ENCODE measurements at places on chromosomes 7 and 10. TPM values are rescaled to one million over a fixed set of nuclear protein-coding genes. Genes with fewer than 3 reads are reported as not detected.

DNA sequence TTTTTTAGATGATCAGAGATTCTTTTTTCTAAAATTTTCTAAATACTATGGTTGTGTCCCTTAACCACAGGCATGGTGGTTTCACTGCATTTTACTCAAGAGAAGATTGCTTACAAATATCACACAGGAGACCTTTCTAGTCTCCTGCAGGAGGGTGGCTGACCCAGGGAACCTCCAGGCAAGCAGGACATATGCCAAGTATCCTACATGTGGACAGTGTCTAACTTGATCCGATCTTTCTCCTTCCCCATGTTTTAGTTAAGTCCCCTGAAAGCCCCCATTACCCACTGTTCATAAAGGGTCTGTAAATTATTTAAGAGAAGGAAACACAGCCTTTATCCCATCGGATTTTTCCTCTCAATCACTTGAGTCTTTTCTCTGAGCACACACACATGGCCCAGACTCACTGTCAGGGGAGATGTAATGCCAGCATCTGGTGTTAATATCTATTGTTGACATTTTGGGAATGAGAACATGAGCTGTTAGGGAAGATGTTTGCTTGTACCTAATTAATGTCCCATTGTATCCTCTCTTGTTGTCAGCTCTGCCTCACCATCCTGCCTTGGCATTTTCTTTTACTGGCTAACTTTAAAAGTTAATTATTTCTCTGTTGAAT, 755.2 kb downstream of the AUTS2 start:
- no peak for DNase-seq

- DNase-seq: no peak
Measured at GRCh38 chr7:6200971-6201370, 71.5 kb downstream of the CYTH3 start.

- no peak for DNase-seq
Measured at GRCh38 chr7:155466142-155466813, 8.3 kb downstream of the EN2 start.

GRCh38 chr10:73220989-73221388, 26.1 kb downstream of the DNAJC9 start:
- DNase-seq: no peak

- DNase-seq: no peak
Measured at GRCh38 chr7:77823787-77824186, 25.2 kb downstream of the PHTF2 start.

- no peak for DNase-seq
Measured at GRCh38 chr7:103793614-103794013, 195.8 kb downstream of the RELN start.

DNA sequence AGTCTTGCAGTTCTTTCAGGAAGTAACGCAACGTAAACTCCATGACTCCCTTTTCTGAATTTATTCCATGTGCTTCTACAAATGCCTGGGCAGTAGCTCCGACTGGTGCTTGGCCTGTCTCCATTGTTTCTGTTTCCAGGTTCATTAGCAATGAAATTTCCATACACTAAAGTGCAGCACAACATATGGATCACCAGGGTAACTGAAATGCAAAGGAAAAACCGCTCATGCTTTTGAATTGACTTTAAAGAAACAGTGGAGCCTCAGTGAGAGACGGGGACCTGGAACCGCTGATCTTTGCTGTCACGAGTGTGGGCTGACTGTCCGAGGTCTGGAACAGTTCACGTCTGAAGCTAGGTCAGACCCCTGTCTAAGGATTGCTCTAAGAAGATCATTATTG, 126.5 kb upstream of the IGFBP3 start:
- no peak for DNase-seq

GRCh38 chr7:134044682-134045081, 82.5 kb upstream of the LRGUK start:
- no peak for DNase-seq

DNA sequence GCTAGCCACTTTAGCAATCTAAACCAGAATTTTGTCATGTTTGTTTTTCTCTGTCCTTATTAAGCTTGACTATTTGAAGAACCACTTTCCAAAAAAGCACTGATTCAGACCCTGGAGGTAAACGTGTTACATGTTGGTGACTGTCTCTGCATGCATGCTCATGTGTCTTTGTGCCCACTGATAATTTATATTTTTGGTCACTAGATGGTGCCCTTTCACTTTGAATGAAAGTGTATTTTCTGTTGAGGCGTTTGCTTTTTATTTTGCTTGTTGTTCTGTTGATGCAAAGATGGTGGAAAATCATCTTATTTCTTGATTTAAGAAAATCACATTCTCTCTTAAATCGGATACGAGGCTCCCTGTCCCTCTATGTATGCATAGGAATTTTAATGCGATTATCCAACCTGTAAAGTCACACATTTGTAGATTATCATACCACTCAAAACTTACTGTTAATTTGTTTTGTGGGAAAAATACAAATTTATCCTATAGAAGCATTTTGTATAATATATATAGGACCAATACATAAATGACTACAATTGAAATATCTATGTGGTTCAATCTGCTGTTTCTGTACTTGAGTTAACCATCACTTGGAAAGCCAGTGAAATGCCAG, 269.3 kb downstream of the BICC1 start:
- DNase-seq: no peak

- no peak for DNase-seq
Measured at GRCh38 chr10:77374189-77374656, 263.4 kb downstream of the KCNMA1 start.

- no peak for DNase-seq
Measured at GRCh38 chr7:83149466-83149865, 13.2 kb downstream of the PCLO start.

DNA sequence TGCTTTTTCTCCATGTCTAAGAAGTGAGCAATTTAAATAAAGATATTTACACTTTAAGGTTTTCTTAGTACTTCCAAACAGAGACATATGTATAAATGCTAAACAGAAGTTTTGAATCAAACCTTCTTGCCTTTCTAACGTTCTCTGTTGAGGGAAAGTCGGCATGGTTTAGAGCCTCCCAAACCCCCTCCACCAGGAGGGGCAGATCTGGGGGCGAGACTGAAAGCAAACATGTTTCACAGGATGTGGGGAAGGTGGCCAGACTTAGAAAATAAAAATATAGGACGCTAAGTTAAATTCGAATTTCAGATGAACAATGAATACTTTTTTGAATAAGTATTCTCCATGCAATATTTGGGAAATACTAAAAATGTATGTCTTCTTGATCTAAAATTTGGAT, 208.3 kb upstream of the SHH start:
- DNase-seq: no peak

DNA sequence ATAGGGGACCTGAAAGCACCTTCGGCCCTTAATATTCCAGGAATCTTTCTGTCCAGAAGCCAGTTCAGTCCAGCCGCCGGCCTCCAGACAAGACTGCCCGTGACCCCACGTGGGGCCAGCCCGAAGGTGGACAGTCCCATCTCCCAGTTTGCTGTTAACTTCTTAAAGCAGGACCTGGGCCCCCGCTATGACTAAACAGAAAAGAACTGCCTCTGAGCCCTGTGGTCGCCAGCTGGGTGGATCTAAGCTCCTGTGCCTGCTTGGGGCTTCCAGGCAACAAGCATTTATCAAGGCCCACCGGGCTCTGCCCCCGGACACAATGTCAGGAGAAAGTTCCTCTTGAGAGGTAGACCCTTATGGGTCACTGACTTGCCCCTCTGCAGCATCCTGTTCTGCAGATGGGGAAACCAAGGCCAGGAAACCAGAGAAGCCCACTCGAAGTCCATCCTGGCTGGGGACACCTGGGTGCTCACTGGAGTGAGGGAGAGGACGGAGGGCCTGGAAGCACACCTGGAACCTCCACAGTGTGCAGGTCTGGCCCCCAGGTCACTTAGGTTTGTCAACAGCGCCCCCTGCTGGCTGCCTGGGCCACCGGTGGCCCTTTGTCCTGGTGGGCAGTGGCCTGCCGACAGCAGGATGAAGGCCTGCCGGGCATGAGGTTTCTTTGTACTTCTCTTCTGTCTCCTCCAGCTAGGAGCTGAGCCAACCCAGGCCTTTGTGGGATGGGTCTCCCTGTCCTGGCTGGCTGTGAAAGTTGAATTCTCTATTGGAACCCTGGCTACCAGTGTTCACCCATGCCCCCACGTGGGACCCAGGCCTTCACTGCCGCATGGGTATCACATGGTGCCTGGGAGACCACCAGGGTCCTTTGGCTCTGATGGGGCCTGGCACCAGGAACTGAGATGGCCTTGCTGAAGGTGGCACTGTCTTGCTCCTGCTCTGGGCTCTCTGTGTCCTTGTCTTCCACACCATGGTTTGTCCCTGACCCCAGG, 128.0 kb downstream of the ZMIZ1 start:
- no peak for DNase-seq

DNA sequence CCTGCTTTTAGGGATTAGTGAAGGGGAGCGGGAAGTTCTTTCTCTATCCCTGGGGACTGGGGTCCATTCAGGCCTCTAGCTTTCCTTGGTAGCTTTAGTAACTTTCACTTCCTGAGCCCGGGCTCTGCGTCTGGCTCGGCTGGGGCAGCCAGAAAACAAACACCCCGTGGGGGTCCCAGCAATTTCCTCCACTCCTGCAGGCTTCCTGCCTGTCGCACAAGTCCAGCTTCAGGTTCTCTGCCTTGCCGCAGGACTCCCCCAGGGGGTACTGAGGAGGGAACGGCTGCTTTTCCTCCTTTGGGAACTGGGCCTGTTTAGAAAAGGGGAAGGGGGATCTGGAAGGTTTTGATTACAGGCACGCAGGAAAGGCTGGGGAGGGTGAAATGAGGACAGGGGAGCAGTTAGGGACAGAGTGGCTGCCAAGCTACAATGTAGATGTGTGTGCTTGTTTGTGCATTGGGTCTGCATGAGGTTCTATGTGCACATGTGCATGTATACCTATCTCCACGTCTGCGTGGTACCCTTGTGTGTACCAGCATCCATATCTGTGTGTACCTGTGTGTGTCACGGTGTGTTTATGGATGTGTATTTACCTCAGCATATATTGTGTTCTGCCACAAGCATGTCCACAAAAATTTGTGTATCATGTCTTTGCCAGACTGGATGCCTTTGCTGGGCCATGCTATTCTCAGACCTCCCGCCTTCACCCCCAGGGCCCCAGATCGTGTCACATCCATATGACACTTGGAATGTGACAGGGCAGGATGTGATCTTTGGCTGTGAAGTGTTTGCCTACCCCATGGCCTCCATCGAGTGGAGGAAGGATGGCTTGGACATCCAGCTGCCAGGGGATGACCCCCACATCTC, 2.0 kb downstream of the KAZALD1 start:
- no peak for DNase-seq

- no peak for DNase-seq
Measured at GRCh38 chr7:140542228-140542603, 62.9 kb upstream of the MKRN1 start.

DNA sequence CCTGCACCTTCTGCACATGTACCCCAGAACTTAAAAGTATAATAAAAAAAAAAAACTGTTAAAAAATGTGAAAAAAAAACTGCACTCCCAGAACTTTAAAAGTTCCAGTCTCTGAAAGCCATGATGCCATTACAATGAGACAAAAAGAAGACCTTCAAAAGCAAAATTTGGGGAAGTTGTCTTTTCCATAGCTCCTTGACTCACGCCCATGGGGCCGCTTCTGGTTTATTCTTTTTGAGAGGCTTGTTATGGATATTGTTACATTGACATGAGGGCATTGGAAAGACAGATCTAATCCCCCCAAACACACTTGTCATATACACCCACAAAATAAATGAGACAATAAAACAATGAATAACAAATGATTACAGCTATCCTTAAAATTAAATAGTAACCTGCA, 798 bp downstream of the BLNK start:
- DNase-seq: no peak

GRCh38 chr7:51426163-51426562, 109.6 kb upstream of the COBL start:
- no peak for DNase-seq

DNA sequence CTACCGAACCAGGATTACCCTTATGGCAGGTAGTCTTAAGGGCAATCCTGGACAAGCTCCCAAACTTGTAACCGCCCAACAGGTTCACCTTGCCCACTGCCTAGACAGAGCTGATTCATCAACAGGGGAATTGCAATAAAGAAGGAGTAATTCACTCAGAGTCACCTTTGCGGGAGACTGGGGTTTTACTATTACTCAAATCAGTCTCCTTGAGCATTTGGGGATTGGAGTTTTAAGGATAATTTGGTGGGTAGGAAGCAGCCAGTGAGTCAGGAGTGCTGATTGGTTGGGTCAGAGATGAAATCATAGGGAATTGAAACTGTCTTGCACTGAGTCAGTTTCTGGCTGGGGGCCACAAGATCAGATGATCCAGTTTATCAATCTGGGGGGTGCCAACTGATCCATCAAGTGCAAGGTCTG, 25.3 kb downstream of the HK1 start:
- DNase-seq: no peak

DNA sequence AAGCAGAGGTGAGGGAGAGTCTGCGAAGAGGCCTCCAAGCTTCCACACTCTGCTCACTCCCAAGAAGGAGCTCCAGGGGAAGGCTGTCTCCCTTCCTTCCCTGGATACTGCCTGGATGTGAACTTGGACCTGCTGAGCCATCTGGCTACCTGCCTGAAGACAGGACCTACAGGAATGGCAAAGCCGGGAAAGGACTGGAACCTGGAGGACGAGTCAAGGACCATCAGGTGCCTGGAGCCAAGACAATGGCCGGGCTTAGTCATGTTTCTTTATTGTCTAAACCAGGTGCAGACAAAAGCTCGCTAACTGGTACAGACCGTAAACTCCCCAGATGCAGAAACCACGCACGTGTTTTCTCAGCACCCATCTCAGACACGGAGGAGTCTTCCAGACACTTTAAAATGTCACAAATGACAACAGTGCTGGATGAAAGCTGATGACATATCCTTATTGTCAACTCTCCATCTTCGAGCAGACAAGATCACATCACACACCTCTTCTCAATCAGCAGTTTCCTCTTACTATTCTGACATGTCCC, 12.1 kb downstream of the ASB13 start:
- DNase-seq: no peak

GRCh38 chr10:3034616-3035015, 32.7 kb upstream of the PFKP start:
- DNase-seq: no peak

GRCh38 chr7:9921326-9921725, 1052.3 kb upstream of the PHF14 start:
- no peak for DNase-seq

- no peak for DNase-seq
Measured at GRCh38 chr7:99788554-99788953, 4.6 kb upstream of the CYP3A4 start.

TMEM196 gene
- not detected for polyA plus RNA-seq

PAPOLB gene
- not detected for polyA plus RNA-seq

C7orf33 gene
- polyA plus RNA-seq: not detected

TEX36 gene
- not detected for polyA plus RNA-seq

BMPER gene
- polyA plus RNA-seq: 0.58 TPM

ZNF438 gene
- polyA plus RNA-seq: 2.8 TPM

WDR86 gene
- polyA plus RNA-seq: not detected

LRRC18 gene
- polyA plus RNA-seq: not detected

IL2RA gene
- not detected for polyA plus RNA-seq

ANLN gene
- polyA plus RNA-seq: 55.6 TPM

Measured in keratinocyte (primary cell).